IPS DF 6.9 (cell line): ENCODE measurements at places on chromosomes 4 and X.

DNA sequence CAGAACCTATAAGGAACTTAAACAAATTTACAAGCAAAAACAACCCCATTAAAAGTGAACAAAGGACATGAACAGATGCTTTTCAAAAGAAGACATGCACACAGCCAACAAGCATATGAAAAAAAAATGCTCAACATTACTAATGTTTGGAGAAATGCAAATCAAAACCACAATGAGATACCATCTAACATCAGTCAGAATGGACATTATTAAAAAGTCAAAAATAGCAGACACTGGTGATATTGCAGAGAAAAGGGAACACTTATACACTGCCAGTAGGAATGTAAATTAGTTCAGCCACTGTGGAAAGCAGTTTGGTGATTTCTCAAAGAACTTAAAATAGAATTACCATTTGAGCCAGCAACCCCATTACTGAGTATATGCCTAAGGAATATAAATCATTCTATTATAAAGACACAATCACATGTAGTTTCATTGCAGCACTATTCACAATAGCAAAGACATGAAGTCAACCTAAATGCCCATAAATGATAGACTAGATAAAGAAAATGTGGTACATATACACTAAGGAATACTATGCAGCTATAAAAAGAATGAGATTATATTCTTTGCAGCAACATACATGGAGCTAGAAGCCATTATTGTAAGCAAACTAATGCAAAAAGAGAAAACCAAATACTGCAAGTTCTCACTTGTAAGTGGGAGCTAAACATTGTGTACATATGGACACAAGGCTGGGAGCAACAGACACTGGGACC is 1509.4 kb downstream of the TECRL start:
- no peak for DNase-seq

DNA sequence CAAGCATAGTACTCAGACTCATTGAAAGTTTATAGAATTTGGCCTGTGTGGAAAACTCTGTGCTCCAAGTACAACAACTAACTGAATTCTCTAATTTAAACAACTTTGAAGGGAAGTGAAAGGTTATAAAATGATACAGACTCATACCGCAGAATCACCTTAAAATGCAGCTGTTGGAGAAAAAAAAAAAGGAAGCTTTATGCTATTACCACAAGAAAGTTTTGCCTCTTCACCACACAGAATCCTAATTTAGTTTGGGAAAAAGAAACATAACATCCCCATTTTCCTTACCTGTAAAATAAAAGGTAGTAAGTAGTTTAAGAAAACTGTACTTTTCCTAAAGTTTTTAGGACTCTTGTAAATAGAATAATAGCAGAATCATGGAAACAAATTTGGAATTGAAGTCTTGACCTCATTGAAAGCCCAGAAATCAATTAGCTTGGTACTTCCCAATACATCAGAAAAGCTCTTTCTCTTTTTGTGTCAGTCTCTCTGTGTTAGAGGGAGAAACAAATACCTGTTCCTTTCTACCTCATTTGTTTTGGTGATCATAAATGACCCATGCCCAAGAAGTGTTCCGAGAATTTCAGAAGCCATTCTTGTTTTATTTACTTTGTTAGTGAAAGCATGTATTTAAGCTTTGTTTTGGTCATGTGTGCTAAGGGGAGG is 78.8 kb downstream of the NFKB1 start:
- DNase-seq = no peak

GRCh38 chr4:189143263-189143952 is 797.3 kb upstream of the FRG1 start:
- DNase-seq = no peak

- DNase-seq = no peak
Measured at GRCh38 chrX:154355776-154356140, 18.7 kb downstream of the FLNA start.

- DNase-seq = no peak
Measured at GRCh38 chr4:94378047-94378446, 35.4 kb upstream of the HPGDS start.

DNA sequence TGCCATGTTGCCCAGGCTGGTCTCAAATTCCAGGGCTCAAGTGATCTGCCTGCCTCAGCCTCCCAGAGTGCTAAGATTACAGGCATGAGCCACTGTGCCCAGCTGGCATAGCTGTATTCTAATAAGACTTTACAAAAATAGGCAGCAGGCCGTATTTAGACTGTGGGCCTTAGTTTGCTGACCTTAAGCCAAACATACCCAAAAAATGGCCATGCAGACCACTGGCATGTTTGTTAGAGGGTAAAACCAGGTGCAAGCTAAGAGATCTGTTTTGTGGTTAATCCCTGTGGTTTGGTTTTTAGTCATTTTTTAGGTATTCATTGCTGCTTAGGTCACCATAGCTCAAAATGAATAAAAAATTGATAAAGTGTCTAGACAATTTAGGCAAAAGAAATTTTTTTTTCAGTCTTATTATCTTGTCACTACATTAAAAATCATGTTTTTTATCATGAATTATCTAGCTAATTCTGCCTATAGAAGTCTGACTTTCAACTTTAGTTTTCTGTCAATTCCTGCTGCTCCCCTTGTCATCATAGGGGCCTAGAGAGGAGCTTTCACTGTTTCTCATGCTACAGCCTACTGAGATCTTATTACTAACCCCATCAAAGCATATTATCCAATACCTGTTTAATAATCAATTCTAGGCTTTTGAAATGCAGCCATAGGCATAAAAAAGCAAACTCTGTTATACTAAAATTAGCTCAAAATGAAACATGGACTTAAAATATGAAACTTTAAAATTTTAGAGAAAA is 7.5 kb upstream of the SPINK2 start:
- no peak for DNase-seq

- no peak for DNase-seq
Measured at GRCh38 chrX:152177497-152178269, 39.3 kb upstream of the MAGEA10 start.

- DNase-seq = no peak
Measured at GRCh38 chr4:158599150-158599549, 72.5 kb downstream of the C4orf46 start.

DNA sequence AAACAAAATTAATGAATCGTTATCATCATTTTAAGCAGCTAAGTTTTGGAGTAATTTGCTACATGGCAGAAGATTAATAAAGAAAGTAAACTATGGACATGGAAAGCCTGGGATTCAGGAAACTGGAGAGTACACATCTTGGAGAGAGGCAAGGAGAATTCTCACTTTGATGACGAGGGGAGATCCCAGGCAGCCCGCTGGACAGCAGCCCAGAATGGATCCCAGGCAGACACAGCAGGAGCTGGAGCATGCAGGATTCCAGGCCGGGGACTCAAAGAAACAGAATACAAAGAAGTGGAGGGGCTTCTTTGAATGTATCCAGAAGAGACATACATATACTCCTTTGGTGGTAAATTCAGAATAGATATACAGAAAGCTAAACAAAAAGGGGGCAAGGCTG is 118.0 kb upstream of the ATP6AP2 start:
- DNase-seq = no peak

DNA sequence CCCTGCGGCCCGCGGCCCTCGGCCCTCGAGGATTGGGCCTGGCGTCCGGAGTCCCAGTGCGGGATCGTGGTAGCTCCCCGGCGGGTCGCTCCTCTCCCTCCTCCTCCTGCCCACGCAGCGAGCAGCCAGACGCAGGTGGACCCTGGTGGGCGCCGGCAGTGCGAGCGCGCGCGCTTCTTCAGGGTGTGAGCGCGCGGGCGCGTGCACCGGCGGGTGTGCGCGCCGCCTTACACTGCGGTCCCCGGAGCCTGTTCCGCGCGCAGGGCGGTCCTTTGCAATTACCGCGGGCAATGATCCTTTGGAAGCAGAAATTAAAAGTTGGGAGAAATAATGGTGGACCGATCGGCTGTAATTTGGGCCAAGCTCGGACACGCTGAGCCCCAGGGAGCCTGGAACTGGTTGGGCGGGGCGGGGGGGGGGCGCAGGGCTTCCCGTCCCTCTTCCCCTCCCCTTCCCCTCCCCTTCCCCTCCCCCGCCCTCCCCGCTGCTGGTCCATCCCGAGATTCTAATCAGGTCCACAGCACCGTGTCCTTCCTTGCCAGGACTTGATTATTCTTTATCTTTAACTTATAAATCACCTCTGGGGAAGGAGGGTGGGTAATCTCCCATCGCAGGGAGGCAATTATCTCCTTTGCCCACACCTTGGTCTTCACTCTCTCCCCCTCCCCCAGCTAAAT is 1.6 kb upstream of the NKX1-1 start:
- DNase-seq = no peak

- DNase-seq = no peak
Measured at GRCh38 chr4:80302616-80303223, 32.8 kb upstream of the CFAP299 start.

GRCh38 chrX:16114611-16115010 is 8.8 kb upstream of the GRPR start:
- DNase-seq = no peak

DNA sequence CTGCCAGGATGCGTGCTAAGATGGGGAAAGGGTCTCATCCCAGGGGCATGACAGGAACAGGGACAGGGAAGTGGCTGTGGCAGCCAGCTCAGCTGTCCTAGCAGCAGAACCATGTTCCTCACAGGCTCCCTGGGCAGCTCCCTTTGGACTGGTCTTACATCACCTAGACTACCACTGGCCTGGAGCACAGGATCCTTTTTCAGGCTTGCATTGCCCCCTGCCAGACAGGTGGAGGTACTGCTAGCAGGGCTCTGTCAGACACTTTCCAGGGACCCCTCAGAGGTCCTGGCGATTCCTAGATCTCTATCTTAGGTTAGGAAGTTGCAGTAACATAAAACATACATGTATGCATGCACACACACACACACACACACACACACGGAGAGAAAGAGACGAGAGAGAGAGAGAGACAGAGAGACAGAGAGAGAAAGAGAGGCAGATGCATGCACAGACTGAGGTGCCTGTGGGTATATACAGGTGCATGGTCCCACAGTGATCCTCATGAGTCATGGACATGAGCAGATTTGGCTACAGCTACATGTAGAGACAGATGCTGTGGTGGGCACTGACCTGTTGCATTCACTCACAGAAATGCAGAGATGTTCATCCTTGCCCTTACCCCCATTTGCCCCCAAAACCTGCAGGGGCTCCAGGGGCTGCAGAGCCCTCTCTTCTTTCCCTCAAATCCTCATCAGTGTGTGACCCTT is 63.6 kb downstream of the STARD8 start:
- DNase-seq = no peak

DNA sequence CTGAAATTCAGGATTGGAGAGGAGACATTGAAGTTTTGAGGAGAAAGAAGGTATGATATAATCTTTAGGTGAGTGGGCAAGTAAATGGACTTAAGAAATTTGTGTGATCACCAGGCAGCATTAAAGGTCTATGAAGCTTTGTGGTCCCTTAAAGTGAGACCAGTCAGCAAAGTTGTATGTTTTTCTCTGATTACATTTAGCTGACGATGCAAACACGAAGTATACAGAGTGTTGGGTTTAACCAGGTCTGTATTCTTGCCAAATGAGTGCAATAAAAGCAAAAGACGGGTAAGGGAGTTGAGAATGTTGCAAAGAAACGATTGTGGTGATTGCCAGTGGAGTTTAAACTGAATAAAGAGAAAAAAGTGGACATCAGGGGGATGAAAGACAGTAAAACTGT is 11.6 kb upstream of the YIPF6 start:
- DNase-seq = no peak

DNA sequence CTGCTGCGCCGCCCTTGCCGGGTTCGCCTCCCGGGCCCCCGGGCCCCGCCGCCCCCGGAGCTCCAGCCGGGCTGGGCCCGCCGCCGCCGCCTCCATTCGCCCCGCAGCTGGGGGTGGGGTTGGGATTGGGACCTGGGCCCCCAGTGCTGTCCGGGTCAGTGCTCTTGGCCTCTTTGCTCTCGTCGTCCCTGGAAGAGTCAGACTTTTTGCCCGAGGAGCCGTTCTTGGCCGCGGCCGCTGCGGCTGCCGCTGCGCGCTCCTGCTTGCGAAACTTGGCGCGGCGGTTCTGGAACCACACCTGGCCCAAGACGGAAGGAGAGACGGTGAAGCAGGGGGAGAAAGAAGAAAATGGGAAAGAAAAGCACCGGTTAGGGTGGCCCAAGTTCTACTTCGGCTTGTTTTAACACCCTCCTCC is 2.5 kb downstream of the PHOX2B start:
- no peak for DNase-seq

DNA sequence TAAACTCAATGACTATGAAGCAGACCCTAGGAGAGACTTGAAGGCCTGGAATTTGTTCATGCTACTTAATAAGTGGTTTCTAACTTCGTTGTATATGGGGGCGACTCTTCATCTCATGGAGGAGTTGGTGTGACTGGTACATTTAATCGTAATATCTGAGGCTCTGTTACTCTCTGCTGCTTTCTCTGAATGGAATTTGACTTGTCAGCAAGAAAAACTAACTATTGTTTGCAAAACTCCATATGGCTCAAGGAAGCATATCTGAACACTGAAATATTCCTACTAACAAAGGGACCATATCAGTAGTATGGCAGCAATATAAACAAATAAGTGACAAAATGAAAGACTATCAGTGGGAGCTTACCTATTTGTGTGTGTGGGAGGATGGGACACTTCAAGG is 132.0 kb upstream of the RPS6KA6 start:
- no peak for DNase-seq

- no peak for DNase-seq
Measured at GRCh38 chr4:133623847-133624246, 474.8 kb downstream of the PCDH10 start.

DNA sequence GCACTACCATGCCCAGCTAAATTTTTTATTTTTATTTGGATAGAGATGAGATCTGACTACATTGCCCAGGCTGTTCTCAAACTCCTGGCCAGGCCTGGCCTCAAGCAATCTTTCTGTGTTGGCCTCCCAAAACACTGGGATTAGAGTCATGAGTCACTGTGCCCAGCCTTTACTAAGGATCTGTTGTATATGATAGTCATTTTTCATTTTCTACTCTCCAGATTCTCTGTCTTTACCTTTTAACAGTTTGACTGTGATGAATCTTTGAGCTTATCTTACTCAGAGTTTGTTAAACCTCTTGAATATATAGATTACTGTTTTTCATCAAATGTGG is 161.8 kb downstream of the FNIP2 start:
- no peak for DNase-seq

- no peak for DNase-seq
Measured at GRCh38 chr4:113471146-113471860, 290.2 kb downstream of the CAMK2D start.

GRCh38 chr4:53863736-53864365 is 200.6 kb downstream of the CHIC2 start:
- no peak for DNase-seq

- DNase-seq = no peak
Measured at GRCh38 chrX:153554519-153555167, 37.2 kb downstream of the ATP2B3 start.

DNA sequence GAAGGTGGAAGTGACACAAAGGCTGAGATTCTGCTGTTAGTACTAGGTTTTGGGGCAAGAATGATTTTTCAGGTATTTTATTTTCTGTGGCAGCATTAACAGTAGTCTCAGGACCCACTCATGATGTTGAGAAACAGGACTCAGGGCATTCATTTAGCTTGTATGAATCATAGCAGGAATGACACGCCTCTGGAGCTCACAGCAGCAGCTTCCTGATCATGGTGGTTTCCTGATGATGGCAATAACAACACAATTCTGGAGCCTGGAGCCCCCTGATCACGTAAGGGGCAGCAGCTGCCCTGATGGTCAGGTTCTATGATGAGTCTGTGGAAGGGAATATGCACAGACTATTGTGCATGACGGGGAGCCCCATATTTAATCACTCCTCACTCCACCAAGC is 47.0 kb downstream of the TASL start:
- DNase-seq = no peak
